Activated naive CD4-positive, alpha-beta T cell treated with anti-CD3 and anti-CD28 coated beads, Interleukin-2, amount 50 U/mL, for 16 hours (primary cell): ENCODE measurements at places on chromosomes 5 and 9.

GRCh38 chr5:176864755-176865154, 34.4 kb downstream of the HK3 start:
- DNase-seq, result no peak

GRCh38 chr9:111644195-111644772, 13.2 kb downstream of the DNAJC25 start:
- DNase-seq, result no peak

GRCh38 chr9:131872006-131872405, 132.1 kb upstream of the RAPGEF1 start:
- DNase-seq, result no peak

DNA sequence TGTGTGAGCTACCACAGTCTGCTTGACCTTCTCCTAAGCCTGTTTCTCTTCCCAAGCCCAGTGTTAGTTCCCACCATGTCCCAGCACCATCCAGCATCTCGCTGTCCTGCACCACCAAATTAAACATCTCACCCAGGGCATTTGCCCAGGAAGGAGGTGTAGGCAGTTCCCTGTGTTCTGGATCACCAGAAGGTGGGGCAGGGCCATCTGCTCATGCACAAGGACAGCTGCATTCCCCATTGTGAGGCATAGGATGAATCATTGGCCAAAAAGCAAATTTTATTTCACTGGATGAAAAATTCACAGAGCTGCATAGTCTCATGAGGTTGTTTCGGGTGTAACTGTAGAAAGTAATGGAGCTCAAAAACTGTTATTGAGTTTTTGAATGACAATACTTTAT, 89.5 kb upstream of the GRIA1 start:
- no peak for DNase-seq

- no peak for DNase-seq
These were observed 51.5 kb downstream of the MLLT3 start for GRCh38 chr9:20570756-20571155.

- DNase-seq, result no peak
These were observed 7.7 kb downstream of the AOPEP start for GRCh38 chr9:94734054-94734754.

DNA sequence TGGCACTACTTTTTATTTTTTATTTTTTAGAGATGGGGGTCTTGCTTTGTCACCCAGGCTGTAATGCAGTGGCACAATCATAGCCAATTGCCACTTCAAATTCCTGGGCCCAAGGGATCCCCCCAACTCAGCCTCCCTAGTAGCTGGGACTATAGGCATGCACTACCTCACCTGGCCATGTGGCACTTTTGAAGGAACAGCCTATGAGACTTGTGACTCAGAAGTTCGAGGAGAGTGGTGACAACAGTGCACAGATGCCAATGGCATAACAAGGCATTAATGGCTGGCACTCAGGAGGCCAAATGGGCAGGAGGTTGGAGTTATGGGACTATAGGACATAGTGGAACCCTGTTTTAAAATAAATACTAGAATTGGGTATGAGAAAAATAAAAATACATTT, 33.7 kb downstream of the ANKRD31 start:
- no peak for DNase-seq

DNA sequence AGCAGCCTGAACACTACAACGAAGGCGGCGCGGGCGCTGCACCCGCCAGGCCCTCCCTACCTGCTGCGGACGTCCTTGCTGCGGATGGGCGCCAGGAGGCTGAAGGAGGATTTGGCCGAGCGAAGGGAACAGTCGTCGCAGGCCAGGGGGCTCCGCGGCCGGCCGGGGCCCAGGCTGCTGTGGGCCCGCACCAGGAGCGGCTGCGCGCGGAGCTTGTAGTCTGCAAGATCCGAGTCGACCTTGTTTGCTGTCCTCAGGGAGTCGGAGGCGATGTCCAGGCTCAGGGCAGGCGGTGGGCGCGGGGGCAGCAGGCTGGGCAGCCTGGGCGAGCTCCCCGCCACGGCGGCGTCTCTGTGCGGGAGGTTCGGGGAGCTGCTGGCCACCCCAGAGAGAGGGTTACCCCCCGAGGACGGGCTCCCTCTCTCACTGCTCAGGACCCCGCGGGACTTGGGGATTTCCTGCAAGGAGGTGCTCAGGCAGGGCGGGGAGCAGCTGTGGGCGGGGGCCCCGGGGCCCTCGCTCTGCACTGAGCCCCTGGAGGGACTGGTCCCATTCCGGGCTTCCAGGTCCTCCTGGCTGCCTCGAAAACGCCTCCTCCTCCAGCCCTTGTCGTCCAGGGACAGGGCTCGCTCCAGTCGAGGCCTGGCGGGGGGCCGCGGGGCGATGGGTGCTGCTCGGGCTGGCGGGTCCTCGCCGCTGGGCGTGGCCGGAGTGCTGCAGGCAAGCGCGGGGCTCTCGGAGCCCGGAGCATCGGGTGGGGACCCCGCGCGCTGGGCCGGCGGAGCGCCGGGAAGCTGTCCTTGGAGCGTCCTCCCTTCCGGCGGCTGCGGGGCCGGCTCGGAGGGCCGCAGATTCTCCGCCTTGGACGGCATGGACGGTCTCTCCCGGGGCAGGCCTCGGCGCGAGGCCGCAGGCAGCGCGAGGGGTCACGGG, 831 bp downstream of the INPP5E start:
- DNase-seq, result peak; percentile 69

- DNase-seq, result no peak
These were observed 327.2 kb downstream of the DEPDC1B start for GRCh38 chr5:60372786-60373185.

- DNase-seq, result no peak
These were observed 48.8 kb downstream of the SLC1A3 start for GRCh38 chr5:36655161-36655560.

DNA sequence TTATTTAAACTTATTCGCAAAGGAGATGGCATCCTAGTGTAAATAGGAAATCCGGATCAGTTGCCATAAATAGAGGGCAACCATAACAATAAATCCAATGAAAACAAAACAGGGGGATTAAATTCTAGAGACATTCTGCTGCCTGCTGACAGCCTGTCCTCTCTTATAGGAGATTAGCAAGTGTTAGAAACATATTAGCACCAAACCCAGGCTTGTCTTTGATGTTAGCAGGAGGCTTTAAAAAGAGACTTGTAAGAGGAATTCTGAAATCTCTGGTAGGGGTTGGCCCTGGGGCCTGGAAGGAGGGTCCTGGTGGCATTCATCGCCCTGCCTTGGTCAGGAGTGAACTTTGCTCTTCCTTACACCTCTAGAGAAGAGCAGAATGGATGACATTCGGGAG, 21.6 kb downstream of the NDST1 start:
- DNase-seq, result no peak

GRCh38 chr5:122114501-122114900, 14.8 kb upstream of the ZNF474 start:
- DNase-seq, result no peak

DNA sequence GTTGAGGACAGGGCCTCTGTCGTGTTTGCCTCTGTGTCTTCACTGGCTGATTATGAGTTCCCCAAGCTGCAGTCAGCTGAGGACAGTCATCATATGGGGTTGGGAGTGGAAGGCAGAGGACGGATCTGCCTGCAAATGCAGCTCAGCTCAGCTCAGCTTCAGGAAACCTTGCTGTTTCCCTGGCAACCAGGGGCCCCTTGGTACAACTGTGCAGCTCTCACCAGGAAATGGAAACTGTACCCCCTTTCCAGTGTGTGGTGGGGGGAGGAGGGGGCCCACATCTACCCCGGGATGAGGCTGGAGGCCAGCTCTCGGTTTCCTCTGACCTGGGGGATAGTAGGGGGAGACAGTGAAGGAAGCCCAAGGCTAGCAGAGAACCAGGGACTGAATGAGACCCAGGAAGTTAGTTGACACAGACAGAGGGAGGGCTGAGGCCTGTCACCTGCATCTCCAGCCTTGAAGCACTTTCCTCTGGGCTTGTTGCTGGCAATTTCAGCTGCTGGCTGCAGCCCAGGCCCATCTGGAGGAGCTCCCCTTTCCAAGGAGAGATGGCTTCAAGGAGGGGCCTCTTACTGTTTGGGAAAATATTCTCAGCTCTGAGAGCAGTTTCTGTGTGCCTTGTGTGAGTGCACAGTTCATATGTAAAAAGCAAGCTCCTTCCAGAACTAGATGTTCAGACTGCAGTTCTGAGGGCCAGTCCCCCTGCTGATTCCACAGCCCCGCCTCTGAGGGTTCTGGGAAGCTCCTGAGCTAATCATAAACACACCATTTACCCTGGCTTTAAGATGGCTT, 6.9 kb downstream of the ANXA6 start:
- DNase-seq, result peak; percentile 48

GRCh38 chr9:131068076-131068816, 28.1 kb upstream of the AIF1L start:
- no peak for DNase-seq

DNA sequence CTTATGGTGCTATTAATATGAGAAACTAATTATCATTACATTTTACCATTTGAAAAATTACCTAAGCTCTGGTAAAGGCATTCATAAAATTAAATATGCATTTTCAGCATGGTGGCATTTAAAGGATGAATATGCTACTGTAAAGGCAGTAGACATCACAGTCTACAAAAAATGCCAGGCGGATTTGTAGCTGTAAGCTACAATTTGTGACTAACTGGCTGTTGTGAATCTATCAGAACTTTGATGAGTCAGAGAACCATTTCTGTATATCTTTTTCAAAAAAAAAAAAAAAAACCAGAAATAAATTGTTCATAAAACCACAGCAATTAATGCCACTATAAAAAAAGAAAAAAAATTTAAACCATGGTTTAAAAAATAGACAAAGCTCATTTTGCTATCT, 186.3 kb downstream of the NFIB start:
- no peak for DNase-seq

- no peak for DNase-seq
These were observed 61.2 kb downstream of the RAB24 start for GRCh38 chr5:177242304-177242703.

DNA sequence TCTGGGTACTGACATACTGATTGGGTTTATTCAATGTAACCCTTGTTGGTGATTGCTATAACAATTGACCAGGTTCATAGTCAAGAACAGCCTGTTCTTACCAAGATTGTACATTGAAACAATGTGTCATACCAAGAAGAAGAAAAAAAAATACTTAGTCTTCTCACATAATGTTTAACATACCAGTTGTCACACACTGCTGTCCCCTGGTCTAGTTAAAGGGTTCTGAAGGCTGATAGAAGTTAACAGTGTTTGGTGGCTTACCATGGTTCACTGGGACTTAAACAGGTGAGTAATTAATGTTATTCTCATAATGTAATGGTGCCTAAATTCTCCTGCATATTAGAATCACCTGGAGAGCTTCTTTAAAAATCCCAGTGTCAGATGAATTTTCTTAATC, 18.5 kb upstream of the CDC42SE2 start:
- DNase-seq, result no peak

- DNase-seq, result no peak
These were observed 7.5 kb upstream of the SLC12A7 start for GRCh38 chr5:1119312-1119831.

- no peak for DNase-seq
These were observed 45.6 kb downstream of the CFAP90 start for GRCh38 chr5:7805379-7805778.

DNA sequence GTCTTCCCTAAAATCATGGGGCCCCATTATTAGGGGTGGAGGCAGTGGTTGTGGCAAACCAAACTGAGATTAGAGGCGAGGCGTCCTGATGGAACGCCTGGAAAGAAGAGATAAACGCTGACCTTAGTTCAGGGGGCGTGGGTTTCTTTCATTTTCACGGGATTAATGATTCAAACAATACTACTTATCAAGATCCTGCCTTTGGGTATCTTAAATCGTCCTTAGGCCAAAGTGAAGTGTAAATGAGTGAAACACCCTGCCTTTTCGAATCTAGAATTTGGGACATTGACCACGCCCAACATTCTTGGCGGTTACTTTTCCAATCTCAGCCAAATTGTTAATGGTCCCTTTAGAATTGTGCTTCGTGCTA, 1.0 kb upstream of the UBTD2 start:
- DNase-seq, result no peak

- DNase-seq, result no peak
These were observed 627.9 kb upstream of the ST8SIA4 start for GRCh38 chr5:101531026-101531425.

- no peak for DNase-seq
These were observed 3.9 kb downstream of the MAP3K1 start for GRCh38 chr5:56819060-56819881.
